Stimulated activated CD4-positive, alpha-beta T cell treated with anti-CD3 and anti-CD28 coated beads, Interleukin-15, amount 100 ng/mL, for 1 hour (primary cell): ENCODE measurements at places on chromosomes 1 and 21.

GRCh38 chr1:16116625-16117024 is 39.2 kb downstream of the EPHA2 start:
- no peak for DNase-seq

- no peak for DNase-seq
Observed at GRCh38 chr1:153643100-153643499, 9.2 kb downstream of the CHTOP start.

- no peak for DNase-seq
Observed at GRCh38 chr21:15743593-15743992, 13.8 kb downstream of the USP25 start.

DNA sequence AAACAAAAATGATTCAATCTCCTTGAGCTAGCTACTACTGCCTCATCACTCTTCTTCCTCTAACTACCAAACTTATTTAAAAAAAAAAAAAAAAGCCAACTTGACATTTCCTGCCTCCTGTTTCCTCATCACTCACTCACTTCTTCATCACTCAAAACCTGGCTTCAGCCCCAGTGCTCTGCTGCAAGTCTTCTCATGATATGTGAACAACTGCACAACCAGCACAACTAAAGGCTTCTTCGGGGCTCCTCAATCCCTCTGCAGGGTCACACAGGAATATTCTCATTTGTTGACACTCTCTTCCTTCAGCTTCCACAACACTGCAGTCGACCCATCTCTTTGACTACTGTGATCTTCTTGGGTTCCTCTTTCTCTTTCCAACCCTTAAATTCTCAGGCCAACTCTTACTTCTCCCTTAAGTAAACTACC is 7.6 kb downstream of the MTF1 start:
- DNase-seq: no peak

GRCh38 chr1:67724928-67725560 is 40.0 kb downstream of the GADD45A start:
- no peak for DNase-seq

DNA sequence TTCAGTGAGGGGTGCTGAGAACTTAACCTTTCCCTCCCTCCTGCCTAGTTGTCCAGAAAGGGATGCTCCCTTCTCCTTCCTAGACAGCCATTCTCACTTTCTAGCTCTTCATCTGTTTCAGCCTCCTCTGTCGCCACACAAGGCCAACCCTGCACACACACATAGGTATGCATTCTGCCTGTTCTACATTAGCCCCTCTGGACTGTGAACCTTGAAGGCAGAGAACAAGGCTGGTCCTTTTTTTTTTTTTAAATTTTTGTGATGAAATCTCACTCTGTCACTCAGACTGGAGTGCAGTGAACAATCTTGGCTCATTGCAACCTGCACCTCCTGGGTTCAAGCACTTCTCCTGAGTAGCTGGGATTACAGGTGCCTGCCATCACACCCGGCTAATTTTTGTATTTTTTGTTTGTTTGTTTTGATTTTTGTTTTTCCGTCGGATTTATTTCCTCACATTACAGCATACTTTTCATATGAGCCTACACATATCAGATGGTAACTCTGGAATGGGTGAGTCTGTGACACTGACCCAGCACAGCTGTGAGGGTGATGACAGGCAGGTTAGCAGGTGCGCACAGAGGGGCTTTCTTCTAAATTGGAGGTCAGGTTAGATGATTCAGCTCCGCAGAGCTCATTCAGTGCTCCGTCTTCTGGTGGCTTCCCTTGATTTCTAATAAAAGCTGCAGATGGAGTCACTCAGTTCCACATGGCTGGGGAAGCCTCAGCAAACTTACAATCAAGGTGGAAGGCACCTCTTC is 4.9 kb upstream of the AKR1A1 start:
- DNase-seq: no peak

DNA sequence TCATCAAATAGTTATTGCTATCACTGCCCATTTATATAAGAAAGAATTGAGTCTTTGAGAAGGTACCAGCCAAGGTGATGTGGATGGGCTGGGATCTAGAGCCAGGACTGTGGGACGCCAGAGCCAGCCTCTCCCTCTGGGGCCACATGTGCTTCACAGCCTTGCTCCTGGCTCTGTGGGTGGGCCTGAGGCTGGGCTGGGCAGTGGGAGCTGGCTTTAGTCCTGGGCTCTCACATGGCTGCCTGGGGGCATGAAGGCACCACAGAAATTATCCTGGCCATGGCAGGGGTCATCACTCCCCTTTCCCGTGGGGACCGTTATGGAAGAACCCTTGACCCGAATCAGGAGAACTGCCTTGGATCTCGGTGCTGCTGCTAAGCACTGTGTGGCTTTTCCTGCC is 203.1 kb downstream of the TRABD2B start:
- no peak for DNase-seq

DNA sequence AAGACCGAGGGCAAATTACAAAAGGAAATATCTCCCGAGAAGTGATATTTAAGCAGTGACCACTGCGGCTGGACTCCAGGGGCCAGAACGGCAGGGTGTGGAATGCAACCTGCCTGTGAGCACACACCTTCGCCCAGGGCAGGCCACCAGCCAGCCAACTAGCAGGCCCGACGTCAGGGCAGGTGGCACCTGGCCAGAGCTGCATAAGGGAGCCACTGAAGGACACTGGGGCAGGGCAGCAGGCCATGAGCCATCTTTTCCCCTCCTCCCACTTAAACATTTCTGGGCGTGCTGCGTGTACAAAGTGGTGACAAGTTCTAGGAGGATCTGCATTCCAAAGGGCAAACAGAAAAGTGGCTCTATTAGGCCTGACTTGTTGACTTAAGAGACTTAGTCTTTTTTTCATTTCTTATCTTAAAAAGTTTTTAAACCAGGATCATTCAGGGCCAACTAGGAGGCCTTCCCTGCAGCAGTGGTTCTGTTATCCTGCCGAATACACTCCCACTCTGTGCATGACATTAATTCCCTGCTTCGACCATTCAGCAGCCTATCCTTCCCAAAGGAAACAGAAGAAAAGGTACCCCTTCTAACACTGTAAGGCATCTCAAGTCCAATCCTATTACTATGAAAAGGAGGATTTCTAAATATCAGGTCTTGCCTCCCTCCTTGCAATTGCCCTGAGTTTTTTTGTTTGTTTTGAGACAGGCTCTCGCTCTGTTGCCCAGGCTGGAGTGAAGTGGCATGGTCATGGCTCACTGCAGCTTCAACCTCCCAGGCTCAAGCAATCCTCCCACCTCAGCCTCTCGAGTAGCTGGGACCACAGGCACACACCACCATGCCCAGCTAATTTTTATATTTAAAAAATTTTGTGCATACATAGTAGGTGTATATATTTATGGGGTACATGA is 96.3 kb downstream of the BCAR3 start:
- no peak for DNase-seq

- DNase-seq: no peak
Observed at GRCh38 chr1:235423214-235423652, 56.0 kb downstream of the TBCE start.

DNA sequence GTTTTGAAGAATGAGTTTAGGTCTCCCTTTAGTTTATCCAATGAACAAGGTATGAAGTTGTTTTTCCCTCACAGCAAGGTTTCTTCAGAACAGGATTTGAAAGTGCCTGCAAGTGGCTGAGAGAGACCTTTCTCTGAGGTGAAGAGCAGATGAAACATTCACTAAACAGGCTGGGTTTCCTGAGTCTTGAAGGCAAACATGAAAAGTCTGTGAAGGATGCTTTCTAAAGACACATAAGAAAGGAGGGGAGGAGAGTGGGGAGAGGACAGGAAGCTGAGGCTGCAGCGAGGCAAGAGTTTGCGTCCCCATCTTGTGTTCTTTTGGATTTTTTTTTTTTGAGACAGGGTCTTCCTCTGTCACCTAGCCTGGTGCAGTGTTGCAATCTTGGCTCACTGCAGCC is 95.7 kb upstream of the SIM2 start:
- DNase-seq: no peak

DNA sequence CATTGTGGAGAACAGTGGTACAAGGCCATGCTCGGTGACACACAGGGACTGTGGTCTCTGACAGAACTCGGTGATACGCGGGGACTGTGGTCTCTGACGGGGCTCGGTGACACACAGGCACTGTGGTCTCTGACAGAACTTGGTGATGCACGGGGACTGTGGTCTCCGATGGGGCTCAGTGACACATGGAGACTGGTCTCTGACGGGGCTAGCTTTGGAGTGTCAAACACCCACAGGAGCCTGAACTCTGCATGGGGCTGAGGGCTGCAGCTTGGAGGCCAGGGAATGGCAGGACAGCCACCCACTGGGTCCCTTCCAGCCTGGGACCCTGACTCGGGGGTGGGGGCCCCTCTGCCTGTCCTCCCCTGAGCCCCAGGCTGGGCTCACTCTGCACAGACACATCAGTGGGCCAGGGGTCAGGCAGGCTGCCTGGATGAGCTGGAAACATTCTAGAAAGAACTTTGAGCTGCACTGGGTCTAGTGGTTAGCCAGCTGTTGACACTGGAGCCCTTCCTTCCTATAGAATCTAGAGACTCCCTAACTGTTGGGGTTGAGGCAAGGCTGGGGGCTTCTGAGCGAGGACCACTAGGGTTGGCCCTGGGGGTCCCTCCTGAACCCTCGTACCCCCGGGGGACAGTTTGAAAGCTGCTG is 49.8 kb downstream of the DISP3 start:
- no peak for DNase-seq

DNA sequence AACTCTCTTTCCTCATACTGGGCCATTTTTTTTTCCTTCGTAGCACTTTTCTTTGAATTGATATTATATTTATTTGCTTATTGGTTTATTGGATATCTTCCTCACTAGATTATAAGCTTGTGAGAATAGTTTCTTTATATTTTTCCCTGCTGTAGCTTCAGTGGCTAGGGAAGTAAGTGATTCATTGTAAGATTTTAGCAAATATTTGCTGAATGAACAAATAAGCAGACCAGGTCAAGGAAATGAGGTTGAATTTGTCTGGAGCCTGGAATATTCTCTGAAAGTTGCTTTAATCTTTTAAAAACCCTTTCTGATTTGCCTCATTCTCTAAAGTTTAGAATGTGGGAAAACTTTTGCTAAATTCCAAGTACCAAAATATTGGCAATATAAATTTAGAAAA is 80.2 kb downstream of the RABGAP1L start:
- no peak for DNase-seq

- DNase-seq: no peak
Observed at GRCh38 chr1:201933840-201934430, 12.4 kb downstream of the LMOD1 start.

DNA sequence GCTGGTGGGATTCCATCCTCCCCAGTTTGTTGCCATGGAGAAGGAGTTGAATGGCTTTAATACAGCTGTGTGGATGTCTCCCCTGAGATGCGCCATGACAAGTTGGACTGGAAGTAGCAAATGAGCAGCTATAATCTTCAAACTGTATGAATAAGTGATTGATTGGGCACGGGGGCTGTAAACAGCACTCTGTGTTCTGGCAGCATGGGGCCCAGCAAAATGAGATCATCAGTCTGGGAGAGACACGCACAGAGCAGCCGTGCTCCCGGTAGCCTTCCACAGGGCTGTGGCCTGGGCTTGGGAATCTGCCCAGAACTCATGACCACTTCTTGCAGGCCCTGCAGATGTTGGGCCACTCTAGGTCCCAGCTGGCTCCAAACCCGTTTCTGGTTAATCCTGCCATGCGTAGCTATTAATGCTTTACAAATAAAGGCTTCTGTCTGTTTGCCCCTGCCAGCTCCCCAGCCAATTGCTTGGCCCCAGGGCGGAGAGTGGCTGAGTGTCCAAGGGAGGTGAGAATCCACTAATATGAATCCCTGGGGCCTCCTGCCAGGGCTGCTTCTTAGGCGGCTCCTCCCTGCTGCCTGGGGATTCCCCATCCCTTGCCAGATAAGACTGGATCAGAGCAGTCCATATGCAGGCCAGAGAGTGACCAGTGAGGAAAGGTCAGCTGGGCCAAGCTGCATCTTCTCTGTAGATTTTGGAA is 642.9 kb downstream of the AJAP1 start:
- DNase-seq: no peak

- no peak for DNase-seq
Observed at GRCh38 chr1:157141212-157141855, 3.1 kb upstream of the ETV3 start.

DNA sequence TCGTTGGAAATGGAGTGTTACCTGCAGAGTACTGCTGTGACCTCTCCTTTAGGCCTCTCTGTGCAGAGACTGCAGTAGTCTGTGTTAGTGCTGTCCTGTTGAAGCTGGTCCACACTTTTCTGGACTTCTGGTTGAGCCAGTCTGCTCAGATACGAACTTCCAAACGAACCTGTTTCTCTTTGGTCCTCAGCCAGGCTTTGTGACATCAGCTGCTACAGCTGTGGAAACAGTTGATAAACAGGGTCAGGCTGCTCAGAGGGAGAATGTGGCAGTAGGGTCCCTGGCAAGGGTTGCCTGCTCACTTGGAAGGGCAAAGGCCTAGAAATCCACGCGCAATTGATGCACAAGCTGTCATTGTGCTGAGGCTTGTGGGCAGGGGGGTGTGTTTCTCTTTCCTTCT is 98.8 kb downstream of the NOS1AP start:
- no peak for DNase-seq

- DNase-seq: no peak
Observed at GRCh38 chr1:243280571-243281129, 24.8 kb downstream of the SDCCAG8 start.

GRCh38 chr1:202994756-202995155 is 12.4 kb upstream of the TMEM183A start:
- DNase-seq: no peak

DNA sequence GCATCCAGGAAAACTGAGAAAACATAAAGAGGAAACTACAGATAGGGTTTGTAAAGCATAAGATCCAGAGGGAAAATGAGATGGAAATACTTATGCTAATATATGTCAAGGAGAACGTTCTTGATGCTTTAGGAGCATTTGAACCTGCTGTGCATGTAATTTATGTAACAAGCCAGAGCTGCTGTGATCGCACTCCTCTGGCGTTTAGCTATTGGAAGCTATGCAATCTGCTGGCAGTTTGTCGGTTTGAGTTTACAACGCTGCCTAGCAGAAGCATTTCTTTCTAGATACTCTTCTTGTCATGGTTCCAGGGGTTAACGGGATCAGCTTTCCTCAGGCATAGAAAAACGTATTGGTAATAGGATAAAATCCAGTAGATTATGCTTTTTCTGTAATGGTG is 182.7 kb downstream of the KCNH1 start:
- DNase-seq: no peak

DNA sequence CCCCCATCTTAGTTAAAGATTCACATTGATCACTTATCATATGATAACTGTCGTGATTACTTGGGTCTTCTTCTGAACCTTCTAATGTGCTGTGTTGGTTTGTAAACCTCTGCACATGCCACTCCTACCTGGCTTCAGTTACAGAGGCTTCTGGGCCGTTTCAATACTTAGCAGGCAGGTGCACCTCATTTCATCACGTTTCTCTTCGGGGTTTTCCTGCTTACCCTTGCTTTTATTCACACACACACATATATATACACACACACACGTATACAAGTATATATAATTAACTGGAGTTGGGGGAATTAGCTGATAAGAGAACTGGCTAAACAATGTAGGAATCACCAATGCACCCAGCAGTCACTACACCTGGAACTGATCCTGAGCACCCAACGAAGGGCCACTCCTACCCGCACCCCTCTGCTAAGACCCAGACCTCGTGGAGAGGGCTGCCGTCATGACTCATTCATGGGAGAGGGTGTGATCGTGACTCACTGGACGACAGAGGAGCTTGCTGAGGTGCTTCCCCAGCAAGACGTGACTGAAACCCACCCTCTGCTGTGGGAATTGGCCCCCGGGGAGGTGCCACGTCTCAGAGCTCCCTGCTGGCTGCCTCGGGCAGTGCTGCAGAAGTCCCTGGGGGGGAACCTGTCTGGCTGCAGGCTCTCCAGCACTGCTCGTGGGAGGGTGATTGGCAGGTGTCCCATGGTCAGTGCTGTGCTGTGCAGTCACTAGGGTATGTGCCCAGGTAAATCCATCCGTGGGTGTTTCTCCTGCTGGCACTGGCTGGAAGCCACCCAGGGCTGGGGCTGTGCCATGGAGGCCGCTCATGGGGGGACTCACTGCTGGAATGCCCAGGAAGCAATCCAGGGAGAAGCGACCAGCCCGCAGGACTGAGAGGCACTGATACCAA is 166.6 kb downstream of the DYRK1A start:
- peak; percentile 1 for DNase-seq
